ENCODE measurements at places on chromosomes 12 and 14.
A peak's percentile ranks its signal among the peaks of the same experiment; 100 is the strongest.

DNA sequence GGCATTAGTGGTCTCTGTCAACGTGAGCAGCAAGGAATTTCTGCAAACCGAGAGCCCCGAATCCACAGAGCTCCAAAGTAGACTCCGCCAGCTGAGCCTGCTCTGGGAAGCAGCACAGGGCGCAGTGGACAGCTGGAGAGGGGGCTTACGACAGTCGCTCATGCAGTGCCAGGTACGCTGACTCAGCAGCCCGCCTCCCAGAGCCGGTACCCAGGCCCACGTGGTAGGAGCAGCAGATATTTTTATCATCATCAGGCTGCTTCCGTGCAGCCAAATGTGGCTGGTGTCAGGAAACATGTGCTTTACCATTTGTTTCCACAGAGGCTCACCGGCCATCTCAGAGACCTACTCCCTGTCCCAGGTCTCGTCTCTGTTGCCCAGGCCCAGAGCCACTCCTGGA, 73.7 kb downstream of the ESR2 start:
- no peak for DNase-seq

- DNase-seq, result peak; percentile 9
Observed at GRCh38 chr14:78164226-78164853, 5.8 kb upstream of the NRXN3 start.

DNA sequence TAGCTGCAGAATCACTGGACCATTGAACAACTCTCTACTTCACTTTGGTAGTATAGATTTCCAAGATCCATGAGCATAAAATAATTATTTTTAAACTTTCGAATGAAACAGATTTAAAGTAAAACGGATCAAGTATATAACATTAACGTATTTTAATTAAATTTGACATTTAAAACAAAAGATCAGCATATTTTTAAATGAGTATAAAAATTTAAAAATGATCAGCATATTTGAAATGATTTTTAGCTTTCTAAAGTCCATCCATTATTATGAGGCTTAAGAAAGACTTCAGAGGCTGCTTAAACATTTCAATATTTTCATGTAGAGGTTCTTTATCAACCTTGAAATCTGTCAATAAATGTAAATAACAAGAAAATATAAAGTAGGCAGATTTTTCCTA, 5.2 kb upstream of the USP15 start:
- no peak for DNase-seq

GRCh38 chr12:87813476-87814234, 215.5 kb downstream of the C12orf50 start:
- no peak for DNase-seq

DNA sequence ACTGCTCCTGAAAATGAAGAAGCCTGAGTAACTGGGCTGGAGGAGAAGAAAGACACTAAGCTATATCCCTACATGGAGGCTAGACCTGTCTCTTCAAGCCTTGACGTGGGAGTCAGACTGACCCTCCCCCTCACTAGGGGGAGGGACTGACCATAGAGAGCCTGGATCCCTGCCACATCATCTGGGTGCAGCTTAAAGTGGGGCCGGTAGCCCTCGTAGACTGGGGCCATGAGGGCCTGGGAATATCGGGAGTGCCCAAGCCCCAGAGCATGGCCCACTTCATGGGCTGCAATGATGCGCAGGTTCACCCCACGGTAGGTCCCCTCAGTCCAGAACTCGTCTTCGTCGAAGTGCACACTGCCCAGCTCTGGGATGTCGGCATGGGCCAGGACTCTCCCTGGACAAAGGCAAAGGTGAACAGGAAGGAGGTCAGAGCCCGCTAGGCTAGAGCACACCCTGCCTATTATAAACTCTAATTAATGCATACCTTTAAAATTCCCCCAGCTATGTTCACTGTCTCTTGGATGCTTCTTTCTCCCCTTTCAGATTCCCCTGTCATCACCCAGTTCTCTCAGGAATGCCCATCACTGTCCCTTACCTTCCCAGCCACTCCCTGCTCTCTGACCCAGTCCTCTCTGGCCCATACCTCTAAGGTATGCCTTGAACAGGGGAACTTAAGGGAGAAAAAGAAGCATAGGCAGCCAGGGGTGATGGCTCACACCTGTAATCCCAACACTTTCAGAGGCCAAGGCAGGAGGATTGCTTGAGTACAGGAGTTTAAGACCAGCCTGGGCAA, 3.2 kb downstream of the MMP19 start:
- DNase-seq, result no peak

- DNase-seq, result no peak
Observed at GRCh38 chr14:33805593-33805992, 145.3 kb downstream of the EGLN3 start.

GRCh38 chr12:97924122-97924521, 461.5 kb downstream of the RMST start:
- no peak for DNase-seq

GRCh38 chr12:67669934-67670631, 21.5 kb downstream of the DYRK2 start:
- DNase-seq, result no peak

- DNase-seq, result no peak
Observed at GRCh38 chr14:52055167-52055566, 13.7 kb downstream of the NID2 start.

DNA sequence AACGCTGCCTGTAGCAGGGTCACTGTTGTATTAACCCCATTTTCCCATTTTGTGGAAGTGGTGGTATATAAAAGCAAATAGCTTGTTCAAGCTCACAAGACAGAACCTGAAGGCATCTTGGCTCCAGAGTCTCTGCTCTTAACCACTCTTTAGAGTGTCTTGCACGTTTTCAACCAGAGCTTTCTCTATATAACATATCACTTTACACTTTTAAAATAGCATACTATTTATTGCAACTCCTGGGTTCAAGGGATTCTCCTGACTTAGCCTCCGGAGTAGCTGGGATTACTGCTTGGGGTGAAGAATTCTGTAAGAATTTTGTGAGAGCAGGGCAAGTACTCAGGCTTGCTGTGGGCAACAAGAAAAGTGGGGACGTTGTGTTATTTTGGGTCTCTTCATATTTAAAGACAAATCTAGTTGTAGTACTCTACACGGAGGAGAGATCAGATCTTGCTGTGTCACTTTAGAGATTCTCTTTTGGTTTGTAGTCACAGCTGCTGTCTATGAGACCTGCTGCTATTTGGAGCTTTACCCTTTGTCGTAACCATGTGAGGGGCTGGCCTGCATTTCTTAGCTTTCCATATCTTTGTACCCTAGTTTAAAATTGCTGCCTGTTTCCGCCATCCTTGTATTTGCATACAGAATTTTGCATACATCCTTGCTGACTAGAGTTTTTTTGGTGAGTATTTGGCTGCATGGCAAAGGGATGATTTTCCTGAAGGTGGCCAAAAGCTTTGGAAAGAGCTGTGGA, 40.7 kb downstream of the WDR20 start:
- DNase-seq, result no peak

GRCh38 chr12:52156311-52156710, 35.5 kb downstream of the KRT80 start:
- DNase-seq, result no peak

GRCh38 chr12:77352946-77353345, 287.6 kb upstream of the E2F7 start:
- no peak for DNase-seq

- no peak for DNase-seq
Observed at GRCh38 chr12:67042697-67043131, 226.4 kb upstream of the CAND1 start.

DNA sequence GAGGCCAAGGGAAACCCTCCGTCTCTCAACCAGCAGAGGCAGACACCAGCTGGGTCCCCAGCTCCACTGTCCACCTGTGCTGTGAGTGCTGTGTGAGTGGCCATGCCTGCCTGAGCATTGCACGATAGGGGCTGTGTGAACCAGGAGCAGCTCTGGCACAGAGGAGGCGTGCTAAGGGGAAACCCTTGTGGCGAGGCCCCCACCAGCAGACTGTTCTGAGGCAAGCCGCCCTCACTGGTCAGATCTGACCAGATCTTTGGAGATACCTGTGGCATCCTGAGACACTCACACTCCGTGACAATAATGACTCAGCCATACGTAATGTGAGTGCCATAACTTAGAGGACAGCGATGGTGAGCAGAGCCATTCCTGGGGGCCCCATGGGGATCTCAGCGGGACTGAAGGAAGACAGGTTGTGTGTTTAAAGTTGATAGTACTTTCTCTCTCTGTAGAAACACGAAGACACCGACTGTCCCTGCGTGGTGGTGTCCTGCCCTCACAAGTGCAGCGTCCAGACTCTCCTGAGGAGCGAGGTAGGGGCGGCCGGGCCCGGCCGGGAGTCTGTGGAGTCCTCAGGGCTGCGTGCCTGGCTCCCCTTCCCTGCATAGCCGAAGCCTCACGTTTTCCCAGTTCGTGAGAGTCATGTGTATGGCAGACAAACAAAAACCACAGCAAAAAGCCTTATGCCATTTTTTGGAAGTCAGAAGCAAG, 36.6 kb upstream of the AMN start:
- no peak for DNase-seq

- DNase-seq, result no peak
Observed at GRCh38 chr12:42240131-42240750, 2.2 kb upstream of the YAF2 start.

- no peak for DNase-seq
Observed at GRCh38 chr12:122887819-122888212, 8.1 kb downstream of the VPS37B start.

DNA sequence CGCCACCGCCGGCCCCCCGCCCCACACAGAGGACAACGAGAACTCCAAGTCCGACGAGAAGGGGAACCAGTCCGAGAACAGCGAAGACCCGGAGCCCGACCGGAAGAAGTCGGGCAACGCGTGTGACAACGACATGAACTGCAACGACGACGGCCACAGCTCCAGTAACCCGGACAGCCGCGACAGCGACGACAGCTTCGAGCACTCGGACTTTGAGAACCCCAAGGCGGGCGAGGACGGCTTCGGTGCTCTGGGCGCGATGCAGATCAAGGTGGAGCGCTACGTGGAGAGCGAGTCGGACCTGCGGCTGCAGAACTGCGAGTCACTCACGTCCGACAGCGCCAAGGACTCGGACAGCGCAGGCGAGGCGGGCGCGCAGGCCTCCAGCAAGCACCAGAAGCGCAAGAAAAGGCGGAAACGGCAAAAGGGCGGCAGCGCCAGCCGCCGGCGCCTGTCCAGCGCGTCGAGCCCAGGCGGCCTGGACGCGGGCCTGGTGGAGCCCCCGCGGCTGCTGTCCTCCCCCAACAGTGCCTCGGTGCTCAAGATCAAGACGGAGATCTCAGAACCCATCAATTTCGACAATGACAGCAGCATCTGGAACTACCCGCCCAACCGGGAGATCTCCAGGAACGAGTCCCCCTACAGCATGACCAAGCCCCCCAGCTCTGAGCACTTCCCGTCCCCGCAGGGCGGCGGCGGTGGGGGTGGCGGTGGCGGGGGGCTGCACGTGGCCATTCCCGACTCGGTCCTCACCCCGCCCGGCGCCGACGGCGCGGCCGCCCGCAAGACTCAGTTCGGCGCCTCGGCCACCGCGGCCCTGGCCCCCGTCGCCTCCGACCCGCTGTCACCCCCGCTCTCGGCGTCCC, 150.9 kb downstream of the EGLN3 start:
- DNase-seq, result no peak

- no peak for DNase-seq
Observed at GRCh38 chr12:1094714-1095113, 103.7 kb downstream of the ERC1 start.

DNA sequence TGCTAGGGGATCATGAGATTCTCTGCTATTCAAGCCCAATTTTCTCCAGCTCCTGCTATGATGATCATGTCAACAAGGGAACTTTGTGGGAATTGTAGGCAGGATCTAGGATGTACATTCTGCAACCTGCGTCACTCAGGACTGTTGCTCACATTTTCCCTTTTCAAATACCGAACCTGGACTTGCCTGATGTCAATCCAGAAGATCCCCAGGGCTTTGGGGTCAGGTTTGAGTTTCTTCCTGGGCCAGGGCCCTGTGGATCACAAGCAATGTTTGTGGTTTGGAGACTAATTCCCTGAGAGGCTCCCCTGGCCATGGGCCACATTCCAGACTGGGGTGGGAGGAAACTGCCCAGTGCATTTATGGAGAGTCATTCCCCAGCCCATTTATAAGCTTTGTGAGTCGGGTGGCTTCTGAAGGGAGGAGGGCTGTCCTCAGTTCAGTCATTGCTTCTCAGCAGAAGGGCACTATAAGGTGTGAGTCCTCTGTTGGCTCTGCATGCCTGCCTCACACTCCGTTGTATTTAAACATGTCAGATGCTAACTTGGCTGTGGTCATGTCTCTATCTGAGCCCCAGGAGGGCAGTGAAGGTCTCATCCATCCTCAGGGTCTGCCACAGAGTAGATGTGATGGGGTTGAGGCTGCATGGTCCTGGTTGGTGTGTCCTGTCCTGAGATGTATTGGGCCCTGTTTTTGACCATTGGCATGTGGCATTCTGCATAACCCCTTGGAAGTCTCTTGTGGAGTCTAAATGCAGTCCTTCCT, 6.5 kb downstream of the KRT86 start:
- DNase-seq, result no peak

DNA sequence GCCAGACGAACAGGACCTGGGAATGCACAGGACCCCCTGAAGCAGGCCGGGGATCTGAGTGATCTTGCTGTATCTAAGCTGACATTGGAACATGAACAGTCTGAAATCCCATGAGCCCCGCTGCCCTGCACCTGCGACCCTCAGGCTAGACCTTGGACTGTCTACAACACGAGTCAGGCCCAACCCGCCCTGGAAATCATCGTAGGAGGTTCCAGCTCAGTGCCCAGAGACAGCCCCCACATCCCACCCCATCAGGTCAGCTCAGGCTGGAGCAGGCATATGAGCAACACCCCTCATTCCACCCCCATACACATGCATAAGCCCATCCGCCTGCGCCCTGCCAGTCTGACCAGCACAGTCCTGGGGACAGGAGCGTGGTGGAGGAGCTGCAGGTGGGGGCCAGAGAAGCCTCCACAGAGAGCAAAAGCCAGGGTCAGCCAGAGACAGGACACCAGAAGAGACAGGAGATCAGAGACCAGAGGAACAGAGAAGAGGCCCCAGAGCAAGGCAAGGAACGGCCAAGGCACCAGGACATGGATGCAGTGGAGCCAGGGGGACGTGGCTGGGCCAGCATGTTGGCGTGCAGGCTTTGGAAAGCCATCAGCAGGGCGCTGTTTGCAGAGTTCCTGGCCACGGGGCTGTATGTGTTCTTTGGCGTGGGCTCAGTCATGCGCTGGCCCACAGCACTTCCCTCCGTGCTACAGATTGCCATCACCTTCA, at the start of gene AQP6:
Gene AQP6 (plus strand): TSS at position 307 of the 720 bp plus-strand sequence. CDS start 227 bp downstream, at position 534.
- no peak for DNase-seq

- DNase-seq, result peak; percentile 57
Observed at GRCh38 chr12:51751661-51752060, 96.9 kb downstream of the FIGNL2 start.

DNA sequence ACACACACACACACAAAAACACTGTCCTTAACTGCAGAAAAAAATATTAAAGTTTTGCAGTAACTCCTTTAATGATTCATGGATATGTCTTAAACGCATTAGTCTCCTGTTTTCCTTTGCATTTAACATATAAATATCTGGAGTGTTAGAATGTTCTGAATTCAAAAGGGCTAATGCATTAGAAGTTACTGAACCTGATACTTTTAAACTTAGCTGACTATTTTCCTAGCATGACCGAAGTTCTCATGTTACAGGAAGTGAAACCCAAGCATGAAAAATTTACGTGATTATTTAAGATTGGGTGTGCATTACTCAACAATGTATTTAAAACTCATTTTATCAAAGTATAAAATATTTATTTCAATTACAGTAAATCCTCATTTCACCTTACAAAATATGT, 791.2 kb downstream of the FLRT2 start:
- DNase-seq, result no peak
